SK-N-SH treated with all-trans-retinoic acid at 6 μM for 48 hours (cell line): ENCODE measurements at places on chromosomes 2 and 18.

DNA sequence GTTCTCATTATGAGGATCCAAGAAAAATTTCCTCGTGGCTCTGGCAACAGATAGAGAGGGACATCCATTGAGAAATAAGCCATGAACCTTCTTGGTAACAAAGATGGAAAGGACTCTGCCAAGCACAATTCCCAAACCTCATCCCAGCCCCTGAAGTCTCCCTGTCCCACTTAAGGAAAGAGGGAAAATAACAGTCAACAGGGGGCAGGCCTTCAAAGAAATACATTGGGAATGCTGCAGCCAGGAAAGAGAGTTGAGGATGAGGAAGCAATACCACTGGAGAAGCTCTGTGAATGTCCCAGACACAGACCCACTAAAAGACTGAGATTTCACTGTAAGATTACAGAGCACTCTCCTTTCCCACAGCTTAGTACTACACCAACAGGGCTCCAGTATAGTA lies 93.2 kb downstream of the CD226 start:
- no peak for ATAC-seq

GRCh38 chr2:37415128-37415820 lies 70.8 kb downstream of the QPCT start:
- peak; percentile 72 for ATAC-seq

DNA sequence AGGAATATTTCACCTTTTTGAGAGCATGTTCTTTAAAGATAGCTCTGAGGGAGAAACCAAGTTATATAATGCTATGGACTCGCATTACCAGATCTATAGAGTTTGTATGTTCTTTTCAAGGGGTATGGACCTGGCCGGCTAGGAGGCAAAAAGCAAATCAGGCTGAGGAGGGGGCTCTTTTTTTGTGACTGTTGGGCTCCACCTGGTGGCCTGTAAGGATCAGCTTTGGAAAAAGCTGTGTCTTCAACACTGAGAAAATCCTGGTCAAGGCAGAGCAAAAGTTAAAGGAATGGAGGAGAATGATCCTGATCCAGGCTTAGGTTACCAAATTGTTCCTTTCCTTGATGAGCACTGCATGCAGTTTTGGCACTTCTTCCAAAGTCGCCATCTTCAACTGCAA lies 180.5 kb downstream of the DIS3L2 start:
- peak; percentile 80 for ATAC-seq

DNA sequence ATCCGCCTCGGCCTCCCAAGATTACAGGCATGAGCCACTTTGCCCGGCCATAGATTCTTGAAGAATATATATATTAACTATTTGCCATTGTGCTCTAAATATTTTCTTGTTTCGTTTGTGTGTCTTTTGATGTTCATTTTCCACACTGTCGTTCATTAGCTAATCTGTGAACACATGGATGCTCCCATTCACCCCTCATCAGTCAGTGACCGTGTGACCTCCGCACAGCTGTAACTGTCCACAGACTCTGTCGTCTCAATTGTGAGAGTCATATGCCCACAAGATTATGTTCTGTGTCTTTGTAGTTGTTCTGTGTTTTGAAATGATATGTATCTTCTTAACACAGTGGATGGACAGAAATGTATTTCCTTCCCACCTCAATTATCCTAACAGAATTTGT lies 29.6 kb downstream of the RAMP1 start:
- no peak for ATAC-seq

- ATAC-seq = no peak
Observed at GRCh38 chr18:24071779-24072178, 57.2 kb downstream of the TTC39C start.

DNA sequence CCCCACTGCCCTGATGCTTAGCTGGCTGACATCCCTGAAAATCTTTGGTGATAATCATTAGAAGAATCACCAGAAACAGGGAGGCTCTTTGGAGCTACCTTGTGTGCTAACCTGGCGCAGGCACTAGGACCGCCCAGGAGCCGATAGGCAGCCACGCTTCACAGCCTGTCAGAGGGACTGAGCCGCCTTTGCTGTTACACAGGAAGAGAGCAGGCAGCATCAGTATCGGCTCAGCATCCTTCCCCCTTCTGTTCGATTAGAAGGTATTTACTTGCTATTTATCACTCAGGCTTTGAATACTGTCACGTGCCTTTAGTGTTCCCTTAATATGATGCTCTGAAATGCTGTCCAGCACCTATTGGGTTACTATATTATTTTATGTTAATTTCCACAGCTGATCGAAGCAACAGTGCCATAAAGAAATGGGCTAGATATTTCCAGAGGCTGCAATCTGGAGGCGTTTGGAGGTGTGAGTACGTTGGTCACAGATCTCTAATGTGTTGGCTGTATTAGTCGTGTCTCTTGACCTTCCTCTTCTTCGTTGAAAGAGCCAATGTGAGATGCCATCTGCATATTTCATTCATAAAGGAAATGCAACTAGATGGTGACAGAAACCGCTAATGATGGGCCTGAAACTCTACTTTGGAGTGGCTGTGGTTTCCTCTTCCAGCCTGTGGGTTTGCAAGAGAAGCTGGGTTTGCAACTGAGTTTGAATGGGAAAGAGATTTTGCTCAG lies 110.4 kb upstream of the RAB27B start:
- ATAC-seq = peak; percentile 95

- no peak for ATAC-seq
Observed at GRCh38 chr2:19362094-19362754, 3.8 kb upstream of the OSR1 start.

- ATAC-seq = no peak
Observed at GRCh38 chr2:197251576-197251975, 59.0 kb downstream of the ANKRD44 start.

- ATAC-seq = peak; percentile 83
Observed at GRCh38 chr2:190382851-190383250, 25.3 kb upstream of the MFSD6 start.

DNA sequence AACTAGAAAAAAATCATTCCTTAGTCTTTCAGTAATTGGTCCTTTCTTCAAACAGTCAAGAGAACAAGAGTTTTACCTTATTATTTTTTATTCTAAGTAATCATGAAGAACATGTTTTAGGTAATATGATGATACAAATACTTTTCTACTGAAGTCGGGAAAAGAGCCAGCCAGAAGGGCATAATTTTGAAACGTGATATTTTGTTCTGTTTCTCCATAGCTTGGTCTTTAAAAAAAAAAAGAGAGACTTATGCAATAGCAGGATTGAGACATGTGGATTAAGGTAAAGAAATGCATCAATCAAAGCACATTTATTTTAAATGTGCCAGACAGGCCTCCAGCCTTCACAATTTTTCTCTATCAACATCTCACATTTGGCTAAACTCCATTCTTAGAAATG lies 1016.8 kb downstream of the CNTNAP5 start:
- no peak for ATAC-seq

- no peak for ATAC-seq
Observed at GRCh38 chr18:80194874-80195570, 52.3 kb downstream of the PARD6G start.

DNA sequence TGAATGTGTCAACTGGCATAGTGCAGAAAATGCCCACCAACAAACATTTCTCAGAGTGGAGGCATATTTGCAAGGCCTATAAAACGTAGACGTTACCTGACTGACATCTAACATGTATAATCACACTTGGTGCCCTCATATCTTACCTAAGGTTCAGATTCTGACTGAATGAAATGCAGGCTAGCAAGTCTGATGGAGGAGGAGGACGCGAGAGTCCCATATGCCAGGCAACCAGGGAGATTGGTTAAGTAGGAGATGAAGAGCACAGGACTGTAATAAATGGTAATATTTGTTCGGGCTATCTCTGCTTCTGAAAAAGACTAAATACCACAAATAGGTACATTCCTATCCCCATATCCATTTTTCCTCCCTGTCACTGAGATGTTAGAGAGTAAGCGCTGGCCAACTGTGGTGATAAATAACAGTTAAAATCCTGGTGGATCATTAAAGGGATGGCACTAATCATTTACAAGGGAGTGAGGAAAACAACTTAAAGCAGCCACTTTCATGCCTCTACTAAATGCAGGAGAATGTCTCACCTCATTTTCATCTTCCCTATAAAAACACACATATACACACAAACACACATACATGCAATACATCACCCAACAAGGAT lies 217.2 kb downstream of the TMEM163 start:
- no peak for ATAC-seq

DNA sequence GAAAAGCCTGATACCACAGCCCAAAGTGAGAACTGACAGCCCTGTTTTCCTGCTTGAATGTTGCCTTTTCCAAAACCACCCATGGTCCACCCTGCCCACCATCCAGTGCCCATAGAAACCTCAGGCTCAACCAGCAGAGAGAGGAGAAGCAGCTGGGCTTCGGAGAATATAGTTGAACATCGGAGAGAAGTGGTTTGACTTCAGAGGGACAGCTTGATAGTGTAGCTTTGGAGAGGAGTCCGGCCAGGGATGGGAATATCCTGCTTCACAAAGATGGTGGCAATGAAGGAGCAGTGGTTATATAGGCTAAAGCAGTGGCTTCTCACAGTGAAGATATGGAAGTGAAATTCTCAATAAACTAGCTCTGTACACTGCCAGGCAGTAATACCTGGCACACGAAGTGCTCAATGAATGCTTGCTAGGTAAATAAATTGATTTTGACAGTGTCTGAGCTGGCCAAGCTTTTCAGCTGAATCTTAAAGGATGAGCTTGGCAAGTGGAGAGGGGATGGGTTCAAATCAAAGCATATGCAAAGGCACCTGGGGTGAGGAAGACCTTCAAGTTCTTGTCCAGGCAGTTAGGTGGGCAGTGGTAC lies 21.2 kb downstream of the AFF3 start:
- no peak for ATAC-seq

DNA sequence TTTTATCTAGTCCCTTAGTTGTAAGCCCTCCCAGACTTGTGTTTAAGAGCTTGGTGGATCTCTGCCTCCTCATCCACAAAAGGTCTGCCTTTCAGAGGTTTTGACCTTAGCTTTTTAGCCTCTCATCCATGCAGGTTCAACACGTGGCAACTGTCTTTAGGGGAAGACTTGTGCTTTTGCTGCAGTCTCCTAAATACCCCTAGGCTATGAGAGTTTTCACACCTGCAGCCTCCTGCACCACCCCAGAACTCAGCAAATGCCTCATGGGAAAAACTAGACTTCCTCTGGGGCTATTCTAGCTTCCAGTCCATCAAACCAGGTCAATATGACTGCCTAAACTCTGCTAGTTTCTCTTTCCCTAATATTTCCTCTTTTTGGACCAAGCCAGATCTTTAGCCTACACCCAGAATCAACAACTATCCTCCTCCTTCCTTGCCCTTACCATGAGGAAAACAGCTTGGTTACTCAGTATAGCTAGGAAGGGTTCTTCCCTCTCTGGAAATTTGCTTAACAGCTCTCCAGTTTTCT lies 132.3 kb upstream of the RIOK3 start:
- no peak for ATAC-seq

- no peak for ATAC-seq
Observed at GRCh38 chr18:40013001-40013609, 1941.9 kb upstream of the PIK3C3 start.

DNA sequence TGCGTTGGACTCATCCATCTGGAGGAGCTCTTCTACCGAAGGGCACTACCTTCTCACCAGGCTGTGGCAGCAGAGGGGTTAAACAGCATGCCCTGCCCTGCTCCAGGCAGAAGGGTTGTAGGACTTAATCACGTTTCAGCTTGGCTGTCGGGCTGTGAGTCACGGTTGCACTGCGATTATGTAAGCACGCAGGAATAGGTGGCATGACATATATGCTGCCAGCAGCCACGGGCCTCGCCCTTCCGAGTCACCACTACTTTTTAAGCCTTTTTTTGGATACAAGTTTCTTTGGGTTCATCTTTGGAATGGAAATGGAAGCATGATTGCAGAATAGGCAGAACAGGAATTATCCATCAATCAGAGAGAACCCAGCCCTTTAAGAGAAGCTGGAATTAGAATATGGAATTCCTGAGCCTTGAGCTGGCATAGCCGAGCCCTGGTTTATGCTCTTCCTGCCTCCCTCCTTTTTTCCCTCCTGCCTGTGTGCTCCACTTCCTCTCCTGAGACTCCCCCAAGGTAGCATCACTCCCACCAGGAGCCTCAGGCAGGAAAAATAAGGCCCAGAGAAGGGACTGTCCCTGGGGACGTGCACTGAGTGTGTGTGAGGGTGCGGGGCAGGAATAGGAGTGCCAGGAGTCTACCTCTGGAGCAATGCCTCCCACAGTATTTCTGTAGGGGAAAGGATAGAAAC lies 86.8 kb downstream of the SEMA4F start:
- ATAC-seq = peak; percentile 96

DNA sequence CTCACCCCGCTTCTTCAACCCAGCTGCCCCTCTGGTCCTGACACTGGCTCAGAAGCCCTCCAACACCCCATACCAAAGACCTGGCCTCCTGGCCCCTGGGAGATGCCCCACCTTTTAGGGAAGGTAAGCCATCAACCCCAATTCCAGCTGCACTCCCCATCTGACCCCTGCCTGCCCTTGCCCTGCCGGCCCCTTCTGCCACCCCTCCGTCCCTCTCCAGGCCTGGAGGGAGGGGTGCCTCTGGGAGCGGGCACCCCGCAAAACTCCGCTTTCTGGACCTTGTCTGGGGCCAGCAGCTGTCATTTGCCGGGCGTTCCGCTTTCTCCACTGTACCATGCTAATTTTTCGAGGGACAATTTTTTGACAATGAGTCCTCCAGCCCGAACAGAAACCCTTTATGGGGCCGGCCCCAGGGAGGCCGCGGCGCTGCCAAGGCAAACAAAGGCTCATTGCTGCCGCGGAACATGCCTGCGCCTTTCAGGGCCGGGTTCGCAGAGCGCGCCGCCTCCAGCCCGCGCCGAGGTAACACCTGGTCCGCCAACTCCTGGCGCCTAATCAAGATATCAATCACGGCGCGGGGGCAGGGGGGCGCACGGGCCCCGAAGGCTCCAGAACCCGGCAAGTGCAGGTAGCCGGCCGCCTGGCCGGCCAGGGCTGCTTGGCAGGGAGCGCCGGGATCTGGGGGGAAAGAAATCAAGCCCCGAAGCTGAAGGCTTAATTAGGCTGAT lies 96.0 kb downstream of the INHBB start:
- ATAC-seq = no peak

GRCh38 chr2:138950486-138950885 lies 170.3 kb upstream of the NXPH2 start:
- no peak for ATAC-seq

DNA sequence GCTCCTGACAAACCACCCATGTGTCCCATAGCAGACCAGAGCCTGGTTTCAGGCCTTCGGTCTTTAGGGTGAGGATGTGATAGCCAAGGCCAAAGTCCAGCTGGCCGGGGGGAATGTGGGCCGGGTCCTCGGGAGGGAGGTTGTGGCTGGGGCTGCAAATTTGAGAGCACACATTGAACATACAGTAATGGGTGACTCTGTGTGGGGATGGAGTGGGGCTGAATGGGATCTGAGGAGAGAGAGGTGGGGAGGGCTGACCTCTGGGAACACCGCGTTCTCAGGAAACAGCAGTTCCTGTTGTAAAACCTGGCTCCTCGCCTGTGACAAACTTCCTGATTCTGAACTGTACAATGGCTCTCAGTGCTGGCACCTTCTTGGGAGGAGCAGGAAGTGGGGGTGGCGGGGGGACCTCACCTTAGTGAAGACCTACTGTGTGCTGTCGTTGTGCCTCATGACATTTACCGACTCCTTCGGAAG lies 48.8 kb downstream of the MCFD2 start:
- ATAC-seq = no peak

GRCh38 chr18:12882453-12883371 lies 1.3 kb downstream of the PTPN2 start:
- no peak; the same call in 2 of the 3 replicates for ATAC-seq

- no peak for ATAC-seq
Observed at GRCh38 chr2:38432820-38433606, 55.9 kb upstream of the ATL2 start.
